ENCODE measurements at places on chromosomes 11 and 22. TPM values are rescaled to one million over a fixed set of nuclear protein-coding genes. Genes with fewer than 3 reads are reported as not detected.

EIF1AD gene
- total RNA-seq = 81.2 TPM

OR51F2 gene
- not detected for total RNA-seq

GRAP2 gene
- 41.8 TPM for total RNA-seq

C11orf97 gene
- not detected for total RNA-seq

RDX gene
- 63.6 TPM for total RNA-seq

ANO9 gene
- total RNA-seq = 25.3 TPM

ACTN3 gene
- 0.31 TPM for total RNA-seq

SCGB1A1 gene
- total RNA-seq = not detected

E2F8 gene
- total RNA-seq = 12.7 TPM

TMEM25 gene
- 8.3 TPM for total RNA-seq

PGA4 gene
- not detected for total RNA-seq

ZNF202 gene
- 16.6 TPM for total RNA-seq

MB gene
- total RNA-seq = 2.7 TPM

MOB2 gene
- total RNA-seq = 28.7 TPM

SPCS2 gene
- 150 TPM for total RNA-seq

MMP12 gene
- total RNA-seq = not detected

TM7SF2 gene
- total RNA-seq = 17.9 TPM
